Activated CD8-positive, alpha-beta memory T cell treated with anti-CD3 and anti-CD28 coated beads for 1 hour (primary cell): ENCODE measurements at places on chromosomes 16 and 17.

DNA sequence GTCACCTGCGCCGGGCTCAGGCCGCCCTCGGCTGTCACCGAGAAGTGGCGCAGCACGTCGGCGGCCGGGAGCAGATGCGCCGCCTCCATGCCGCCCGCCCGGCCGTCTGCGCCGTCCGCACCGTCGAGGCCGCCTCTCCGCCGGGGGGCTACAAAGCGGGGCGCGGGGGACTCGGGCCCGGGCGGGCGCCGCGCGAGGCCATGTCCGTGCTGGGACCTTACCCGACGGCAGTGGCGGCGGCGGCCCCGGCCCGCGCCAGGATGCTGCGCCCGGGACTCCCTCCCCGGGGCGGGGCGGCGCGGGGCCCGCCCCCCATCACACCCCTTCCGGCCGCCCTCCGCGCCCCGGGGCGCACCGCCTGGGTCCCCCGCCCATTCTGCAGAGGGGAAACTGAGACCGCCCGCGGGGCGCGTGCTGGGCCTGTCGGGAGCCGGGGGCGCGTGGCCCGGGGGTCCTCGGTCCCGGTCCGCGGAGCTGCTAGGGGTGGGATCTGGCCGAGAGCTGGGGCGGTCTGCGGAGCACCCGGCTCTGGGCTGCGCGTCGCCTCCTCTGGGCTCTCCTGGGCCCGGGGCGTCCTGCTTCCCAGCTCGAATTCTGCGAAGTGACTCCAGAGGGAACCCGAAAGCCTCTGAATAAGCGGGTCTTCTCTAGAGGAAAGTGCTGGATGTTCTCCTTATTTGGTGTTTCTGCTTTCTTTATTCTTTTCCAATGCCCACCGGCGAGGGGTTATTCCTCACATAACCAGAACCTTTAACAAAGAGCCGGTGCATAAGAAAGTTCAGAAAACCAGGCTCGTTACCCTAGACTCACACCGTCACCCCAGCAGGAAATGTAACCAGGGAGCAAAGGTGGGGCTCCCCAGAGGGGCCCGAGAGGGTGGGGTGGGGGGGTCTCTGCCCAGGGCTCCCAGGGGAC is at the start of gene ATP2A3:
TSS of gene ATP2A3 (minus strand) at position 235 of the 915 bp plus-strand sequence. CDS start at position 89, 146 bp downstream.
- peak; percentile 50 for DNase-seq

DNA sequence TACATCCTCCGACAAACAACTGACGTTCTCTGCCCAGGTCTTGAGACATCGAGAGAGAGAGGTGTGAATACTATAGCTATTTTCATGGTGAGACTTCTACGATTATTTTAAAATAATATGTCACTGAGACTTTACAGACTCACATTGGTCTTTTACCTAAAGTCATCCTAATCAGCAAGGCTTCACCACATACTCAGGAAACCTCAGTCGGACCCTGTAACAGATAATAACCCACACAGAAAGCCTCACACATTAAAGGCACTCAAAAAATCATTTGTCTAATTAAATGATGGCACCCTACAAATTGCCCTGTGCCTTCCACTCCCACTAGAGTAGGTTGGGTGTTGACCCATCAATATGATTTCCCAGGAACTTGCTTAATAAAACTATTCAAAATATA is 19.8 kb upstream of the SLC39A11 start:
- DNase-seq: no peak

GRCh38 chr17:57415751-57416207 is 159.5 kb downstream of the MSI2 start:
- no peak for DNase-seq

GRCh38 chr17:29012535-29012934 is 6.7 kb upstream of the SEZ6 start:
- DNase-seq: no peak

DNA sequence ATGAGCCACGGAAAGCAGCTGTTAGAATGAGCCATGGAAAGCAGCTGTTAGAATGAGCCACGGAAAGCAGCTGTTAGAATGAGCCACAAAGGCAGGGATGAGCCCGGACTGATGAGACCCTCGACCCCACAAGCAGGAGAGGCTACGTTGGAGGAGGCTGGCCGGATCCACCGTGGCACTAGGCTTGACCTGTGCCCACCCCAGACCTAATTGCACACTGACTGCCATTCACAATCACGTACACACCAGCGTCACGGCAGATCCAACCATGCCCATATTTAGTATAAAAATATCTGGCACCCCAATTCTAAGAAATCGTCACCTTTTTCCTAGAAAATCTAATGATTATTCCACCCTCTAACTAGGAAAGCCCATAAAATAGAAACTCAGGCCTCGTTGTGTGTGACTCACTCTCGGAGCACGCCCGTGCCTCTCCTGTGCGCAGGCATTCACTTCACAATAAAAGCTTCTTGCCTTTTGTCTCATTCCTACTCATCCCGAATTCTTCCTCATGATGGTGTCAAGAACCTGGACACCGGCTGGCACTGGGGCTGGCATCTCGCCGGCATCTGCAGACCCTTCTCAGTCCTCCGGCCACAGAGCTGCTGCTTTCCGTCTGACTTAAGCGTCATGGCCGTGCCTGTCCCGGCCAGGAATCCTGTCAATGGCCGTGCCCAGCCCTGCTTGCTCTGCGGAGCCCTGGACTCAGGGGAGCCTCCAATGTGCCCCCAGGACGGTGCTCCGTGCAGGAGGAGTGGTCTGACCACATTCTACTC is 5.5 kb upstream of the SECTM1 start:
- no peak for DNase-seq

DNA sequence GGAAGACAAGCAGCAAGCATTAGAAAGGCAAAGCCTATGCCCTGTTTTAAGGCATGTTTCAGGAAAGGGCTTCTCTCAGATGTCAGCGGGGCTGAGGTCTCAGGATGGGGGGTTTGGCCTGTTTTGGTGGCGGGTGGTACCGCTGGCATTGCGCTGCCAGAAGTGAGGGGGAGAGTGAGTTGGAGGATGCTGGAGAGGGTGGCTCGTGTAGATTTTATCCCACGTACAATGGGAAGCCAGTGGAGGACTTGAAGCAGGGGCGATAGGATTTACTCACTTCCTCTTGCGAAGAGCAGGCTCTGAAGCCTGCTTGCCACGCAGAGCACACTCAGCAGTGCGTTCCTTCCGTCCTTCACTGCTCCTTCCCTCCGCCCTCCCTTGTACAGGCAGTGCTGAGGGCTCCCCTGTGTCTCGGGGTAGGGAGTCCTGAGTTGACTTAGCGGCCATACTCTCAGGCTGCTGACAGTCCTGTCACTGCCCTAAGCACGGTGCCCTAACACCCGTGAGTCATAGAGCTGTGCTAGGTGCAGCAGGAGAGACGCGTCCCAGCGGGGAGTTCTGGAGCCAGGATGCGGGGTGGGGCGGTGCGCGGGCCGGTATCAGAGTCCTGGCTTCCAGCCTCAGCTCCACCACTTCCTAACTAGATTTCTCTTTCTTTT is 113.1 kb downstream of the SNX29 start:
- DNase-seq: no peak

DNA sequence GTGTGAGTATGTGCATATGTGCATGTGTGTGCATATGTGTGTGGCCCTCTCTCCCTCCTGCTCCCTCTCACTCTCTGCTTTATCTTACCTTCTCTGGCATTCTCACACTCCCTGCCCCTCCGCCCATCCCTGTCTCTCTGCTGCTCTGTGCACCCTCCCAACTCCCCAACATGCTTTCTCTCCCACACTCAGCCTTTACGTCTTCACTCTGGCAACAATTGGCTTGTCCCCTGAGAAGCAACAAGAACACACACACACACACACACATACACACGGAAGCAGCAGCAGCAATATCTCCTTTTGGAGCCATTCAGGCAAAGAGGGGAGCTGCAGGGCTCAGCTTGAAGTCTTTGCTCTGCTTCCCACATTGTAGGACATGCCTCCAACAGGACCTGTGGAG is 27.8 kb downstream of the PITPNM3 start:
- DNase-seq: no peak

GRCh38 chr17:4896332-4897197 is 2.8 kb upstream of the C17orf107 start:
- DNase-seq: no peak

DNA sequence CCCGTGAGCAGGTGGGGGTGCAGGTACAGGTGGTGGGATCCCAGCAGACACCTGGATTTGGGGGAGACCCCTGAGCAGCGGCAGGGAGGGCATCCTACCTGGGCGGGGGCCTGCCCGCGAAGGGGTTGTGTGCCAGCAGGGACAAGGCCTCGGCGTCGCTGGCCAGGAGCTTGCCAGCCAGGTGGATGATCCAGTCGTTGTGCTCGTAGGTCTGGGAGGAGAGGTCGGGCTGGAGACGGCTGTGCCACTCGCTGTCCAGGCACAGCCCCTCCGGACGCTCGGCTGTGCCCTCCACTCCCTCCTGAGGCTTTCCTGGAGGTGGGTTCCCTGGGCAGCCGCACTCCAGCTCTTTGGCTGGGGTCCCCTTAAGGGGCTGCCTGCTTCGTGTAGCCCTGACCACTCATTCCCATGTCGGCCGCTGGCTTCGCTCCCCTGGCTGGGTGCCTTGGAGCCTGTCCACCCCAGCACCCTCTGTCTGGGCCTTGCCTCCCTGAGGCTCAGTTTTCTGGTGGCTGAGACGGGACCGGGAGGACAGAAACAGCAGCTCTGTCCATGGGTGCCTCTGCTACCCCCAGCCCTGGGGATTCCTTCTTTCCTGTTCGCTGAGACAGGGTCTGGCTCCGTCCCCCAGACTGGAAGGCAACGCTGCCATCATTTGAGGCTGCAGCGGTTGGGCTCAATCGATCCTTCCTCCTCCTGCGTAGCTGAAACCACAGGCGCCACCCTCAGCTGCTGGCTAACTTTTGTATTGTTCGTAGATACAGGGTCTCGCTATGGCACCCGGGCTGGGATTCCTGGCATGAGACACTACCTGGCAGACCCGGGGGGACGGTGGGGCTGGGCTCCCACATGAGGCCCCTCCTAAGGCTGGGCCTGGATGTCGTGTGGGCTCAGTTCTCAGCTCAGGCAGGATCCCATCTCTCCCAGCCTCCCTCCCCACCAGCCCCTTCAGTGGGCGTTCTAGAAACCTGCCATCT is 68.6 kb upstream of the GNG13 start:
- no peak for DNase-seq

- no peak for DNase-seq
Observed at GRCh38 chr17:29867643-29868181, 62.3 kb downstream of the SSH2 start.

- DNase-seq: no peak
Observed at GRCh38 chr16:86716649-86717048, 138.3 kb downstream of the FOXL1 start.

- DNase-seq: no peak
Observed at GRCh38 chr17:50037321-50038107, 18.4 kb upstream of the ITGA3 start.

- no peak for DNase-seq
Observed at GRCh38 chr17:81064678-81065475, 29.9 kb downstream of the BAIAP2 start.

DNA sequence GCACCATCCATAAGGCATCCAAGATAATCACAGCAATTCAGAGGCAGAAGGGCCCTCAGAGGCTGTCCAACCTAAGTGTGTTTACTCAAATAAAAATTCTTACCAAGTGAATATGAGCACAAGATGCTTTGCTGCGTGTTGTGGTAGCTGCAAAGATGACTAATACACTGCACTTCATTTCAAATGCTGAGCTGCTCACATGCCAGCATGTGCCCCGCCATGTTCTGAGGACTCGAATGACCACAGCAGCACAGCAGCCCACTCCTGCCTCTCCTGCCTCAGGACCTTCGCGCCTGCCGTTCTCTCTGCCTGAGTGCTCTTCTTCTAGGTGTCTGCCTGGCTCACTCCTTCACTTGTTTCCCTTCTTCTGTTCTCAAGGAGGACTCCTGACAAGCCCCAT is 19.0 kb downstream of the PIK3R5 start:
- DNase-seq: no peak

GRCh38 chr17:68207651-68208253 is 40.1 kb upstream of the AMZ2 start:
- no peak for DNase-seq

GRCh38 chr17:14330492-14330962 is 29.6 kb downstream of the HS3ST3B1 start:
- no peak for DNase-seq

DNA sequence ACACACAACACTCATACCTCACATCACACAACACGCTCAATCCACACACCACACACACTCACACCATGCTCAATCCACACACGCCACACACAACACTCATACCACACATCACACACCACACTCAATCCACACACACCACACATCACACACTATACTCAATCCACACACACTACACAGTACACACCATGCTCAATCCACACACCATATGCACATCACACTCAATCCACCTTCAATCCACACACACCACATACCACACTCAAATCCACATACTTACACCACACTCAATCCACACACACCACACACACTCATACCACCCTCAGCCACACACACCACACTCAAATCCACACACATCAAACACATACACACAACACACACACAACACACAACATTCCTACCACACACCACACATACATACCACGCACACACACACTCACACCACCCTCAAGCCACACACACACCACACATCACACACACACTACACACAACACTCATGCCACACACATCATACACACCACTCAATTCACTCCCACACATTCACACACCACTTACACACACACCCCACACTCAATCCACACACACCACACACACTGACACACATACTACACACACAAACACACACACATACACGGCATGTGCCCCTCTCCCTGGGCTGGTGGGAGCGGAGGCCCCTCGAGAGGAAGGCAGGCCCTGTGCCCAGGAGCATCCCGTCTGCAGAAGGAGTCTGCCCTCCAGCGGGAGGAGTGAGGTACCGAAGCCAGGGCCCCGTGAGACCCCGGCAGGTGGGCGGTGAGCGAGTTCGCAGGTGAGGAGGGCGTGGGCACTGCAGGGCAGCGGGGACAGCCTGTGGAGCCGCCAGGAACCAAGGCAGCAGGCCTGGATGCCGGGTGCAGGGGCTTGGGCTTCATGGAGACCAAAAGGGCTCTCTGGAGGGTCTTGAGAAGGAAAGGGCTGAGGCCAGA is 33.1 kb upstream of the RPTOR start:
- no peak for DNase-seq

- no peak for DNase-seq
Observed at GRCh38 chr16:66512272-66513110, 37.4 kb downstream of the TK2 start.

- DNase-seq: no peak
Observed at GRCh38 chr16:6016530-6017184, 919.1 kb upstream of the EEF2KMT start.

- DNase-seq: no peak
Observed at GRCh38 chr16:68310437-68310773, 341 bp downstream of the SLC7A6OS start.

DNA sequence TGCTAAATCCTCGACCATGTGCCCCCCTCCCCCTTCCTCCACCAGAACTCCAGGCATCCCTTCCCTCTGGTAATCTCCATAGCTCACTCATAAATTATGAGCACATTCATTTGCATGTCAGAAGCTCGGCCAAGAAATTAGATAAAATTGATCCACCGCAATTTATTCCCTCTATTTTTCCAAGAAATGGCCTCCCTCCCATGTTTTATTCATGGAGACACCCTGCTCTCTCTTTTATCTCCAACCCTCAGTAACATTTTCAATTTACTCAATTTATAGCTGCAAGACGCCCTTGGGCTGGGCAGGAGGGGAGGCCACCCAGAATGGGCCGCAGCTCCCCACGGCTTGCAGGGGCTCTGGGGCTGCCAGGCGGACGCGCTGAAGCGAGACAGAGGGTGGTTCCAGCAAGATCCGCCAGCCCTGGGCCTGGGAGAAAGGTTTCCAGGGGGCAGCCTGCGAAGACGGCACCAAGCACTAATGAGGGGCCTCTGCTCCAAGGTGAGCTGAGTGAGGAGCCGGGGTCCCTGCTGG is 54.7 kb upstream of the ZNF423 start:
- no peak for DNase-seq

- DNase-seq: no peak
Observed at GRCh38 chr17:40531051-40531991, 29.9 kb upstream of the TNS4 start.

- DNase-seq: no peak
Observed at GRCh38 chr16:11824362-11824761, 27.0 kb downstream of the RSL1D1 start.
